ENCODE measurements at places on chromosomes 12 and 14.

- DNase-seq = peak; percentile 96
Observed at GRCh38 chr12:57146961-57147944, at the start of gene LRP1-AS. TSS of gene LRP1-AS (minus strand) at chr12:57147619.

- DNase-seq = no peak
Observed at GRCh38 chr14:52547526-52547925, 4.8 kb downstream of the TXNDC16 start.

DNA sequence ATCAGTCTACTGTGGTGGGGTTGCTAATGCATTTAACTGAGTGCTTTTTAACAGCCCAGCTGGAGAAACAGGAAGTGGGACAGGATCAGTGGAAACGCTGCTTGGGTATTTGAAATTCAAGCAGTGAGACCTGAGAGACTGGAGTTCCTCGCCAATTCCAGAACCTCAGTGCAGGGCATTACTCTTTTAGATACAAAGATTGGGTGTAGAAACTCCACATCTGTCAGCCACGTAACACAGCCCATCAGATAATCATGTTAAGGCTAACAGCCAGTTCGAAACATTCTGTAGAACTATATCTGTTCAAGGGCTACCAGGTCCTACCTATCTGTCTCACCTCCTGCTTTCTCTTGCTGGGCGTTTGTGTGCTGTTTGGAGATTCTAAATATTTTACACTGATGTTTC, 45.5 kb downstream of the RAD52 start:
- no peak for DNase-seq

DNA sequence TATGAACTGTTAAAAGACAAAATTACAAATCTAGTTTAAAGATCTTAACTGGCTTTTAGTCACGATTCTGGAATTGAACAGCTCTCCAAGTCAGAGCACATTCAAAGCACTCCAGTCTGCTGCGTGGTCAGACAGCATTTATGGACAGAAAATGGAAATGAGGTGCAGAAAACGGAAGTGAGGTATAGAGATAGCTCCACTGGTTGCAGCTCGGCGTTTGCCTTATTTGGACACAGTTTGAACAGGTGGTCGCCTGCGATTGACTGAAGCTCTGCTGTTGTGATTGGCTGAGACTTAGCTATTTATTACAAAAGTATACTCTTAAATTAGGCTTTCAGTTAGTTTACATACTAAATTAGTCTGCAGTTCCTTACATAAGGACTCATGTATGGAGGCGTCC, 28.3 kb downstream of the TRIM9 start:
- no peak for DNase-seq

DNA sequence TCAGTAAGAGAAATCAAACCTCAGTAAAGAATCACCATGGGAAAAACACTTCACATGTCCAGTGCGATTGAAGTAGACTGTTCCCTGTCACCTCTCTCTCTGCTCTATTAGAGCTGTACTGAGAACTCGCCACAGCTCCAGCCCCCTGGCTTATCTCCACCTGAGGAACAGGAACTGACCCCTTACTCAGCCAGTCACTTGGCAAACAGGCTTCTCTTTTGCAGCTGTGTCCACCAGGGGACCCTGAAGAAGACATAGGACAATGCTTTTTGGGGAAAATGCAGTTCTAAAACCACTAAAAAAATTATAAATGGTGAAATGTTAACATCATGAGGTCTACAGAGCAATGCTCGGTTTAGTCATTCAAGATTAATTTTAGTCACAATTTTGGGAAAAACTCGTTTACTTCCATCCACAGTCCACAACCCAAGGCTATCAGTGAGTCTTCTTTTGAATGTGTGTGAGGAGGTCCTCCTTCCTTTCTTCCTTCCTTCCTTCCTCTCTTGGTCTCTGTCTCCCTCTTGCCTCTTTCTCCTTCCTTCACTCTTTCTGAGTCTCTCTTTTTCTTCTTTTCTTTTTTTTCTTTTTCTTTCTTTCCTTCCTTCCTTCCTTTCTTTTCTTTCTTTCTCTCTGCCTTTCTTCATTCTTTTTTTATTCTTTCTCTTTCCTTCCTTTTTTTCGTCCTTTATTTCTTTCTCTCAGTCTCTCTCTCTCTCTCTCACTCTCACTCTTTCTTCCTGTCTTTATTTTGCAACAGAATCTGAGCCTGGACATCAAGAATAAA, 1189.5 kb upstream of the TMEM132C start:
- no peak for DNase-seq

GRCh38 chr12:116002890-116003536, 274.5 kb downstream of the MED13L start:
- DNase-seq = no peak

GRCh38 chr12:851913-852312, 97.6 kb downstream of the RAD52 start:
- DNase-seq = no peak

Data from small intestine (tissue), 16 donors.